Activated CD4-positive, CD25-positive, alpha-beta regulatory T cell (primary cell): ENCODE measurements at places on chromosomes 5 and 9.

DNA sequence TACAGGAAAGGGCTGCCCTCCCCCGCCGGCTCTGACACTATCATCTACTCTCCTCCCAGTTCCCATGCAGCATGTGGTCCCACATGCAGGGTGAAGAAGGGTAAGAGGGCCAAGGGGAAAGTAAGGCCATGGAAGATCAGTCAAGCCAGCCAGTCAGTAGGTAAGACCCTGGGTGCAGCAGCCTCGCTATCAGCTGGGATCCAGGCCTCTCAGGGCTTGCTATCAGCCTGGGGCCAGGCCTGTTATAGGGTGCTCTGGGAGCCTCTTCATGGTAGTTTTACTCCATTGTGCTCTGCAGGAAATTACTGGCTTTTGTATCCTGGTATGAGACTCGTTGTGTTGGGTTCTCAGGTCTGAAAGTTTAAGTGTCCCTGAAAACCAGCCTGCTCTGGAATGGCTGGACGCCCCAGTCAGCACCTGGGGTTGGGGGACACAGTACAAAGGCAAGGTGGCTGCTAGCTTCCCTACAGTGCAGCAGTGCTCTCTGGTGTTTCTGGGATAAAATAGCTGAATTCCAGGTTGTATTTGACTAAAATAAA, 21.4 kb downstream of the SLC22A4 start:
- DNase-seq, result no peak

DNA sequence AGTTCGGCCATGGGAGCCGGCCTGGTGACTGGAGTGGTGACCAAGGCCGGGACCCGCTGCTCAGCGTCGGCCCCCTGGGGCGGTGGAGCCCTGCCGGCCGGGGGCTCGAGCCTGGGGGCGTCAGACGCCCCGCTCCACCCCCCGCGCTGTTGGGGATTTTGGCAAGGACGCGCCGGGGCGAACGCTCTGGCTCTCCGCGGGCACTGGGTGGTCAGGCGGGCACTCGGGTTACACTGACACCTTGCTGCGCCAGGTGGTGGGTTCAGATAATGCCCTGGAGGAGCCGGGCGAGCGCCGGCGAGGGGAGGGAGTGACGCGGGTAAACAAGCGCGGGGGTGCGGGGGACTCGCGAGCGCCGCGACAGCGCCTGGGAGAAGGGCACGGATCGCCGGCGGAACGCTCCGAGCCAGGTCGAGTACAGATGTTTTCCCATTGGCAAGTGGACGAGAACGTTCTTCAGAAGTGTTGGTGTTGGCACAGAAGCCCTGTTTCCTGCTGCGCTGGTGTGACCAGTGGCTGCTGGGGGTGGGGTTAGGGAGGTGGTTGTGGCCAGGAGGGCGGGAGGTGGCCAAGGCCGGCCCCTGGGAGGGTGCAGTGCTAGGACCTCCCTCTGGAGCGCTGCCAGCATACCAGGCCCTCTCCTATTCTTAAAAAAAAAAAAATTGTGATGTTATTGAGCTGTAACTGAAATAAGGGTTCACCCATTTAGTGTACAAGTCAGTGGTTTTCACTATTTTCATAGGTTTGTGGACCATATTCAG, 773 bp downstream of the SQSTM1 start:
- DNase-seq, result peak; percentile 64

DNA sequence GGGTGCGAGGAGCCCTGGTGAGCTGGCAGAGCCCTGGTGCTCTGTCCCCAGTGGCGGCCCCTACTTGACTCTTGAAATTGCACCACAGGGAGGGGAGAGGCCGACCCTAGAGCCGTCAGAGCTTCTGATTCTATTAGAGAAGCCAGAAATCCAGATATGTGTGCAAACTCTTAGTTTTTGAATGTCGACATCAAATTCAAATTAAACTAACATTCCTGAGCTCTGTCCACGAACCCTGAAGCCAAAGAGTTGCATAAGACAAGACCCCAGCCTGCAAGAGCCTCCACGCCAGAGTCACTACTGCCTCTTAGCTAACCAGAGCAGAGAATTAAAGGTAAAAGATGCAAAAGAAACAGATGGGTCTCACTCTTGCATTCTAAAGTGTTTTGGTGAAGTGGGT, 29.8 kb upstream of the MSX2 start:
- DNase-seq, result no peak

GRCh38 chr9:8864545-8864896, 1064.9 kb upstream of the DMAC1 start:
- DNase-seq, result no peak
